SK-N-SH (cell line): ENCODE measurements at places on chromosomes 12 and 14.
A peak's percentile ranks its signal among the peaks of the same experiment; 100 is the strongest.

GRCh38 chr14:68099495-68100045 lies 280.0 kb downstream of the RAD51B start:
- DNase-seq = no peak
- H3K36me3 ChIP-seq = no peaks in the 10 kb centered on the region
- H3K4me3 ChIP-seq = no peak overlapping the region
- no peaks in the 10 kb centered on the region for H3K27me3 ChIP-seq
- H3K27ac ChIP-seq = no peak overlapping the region

DNA sequence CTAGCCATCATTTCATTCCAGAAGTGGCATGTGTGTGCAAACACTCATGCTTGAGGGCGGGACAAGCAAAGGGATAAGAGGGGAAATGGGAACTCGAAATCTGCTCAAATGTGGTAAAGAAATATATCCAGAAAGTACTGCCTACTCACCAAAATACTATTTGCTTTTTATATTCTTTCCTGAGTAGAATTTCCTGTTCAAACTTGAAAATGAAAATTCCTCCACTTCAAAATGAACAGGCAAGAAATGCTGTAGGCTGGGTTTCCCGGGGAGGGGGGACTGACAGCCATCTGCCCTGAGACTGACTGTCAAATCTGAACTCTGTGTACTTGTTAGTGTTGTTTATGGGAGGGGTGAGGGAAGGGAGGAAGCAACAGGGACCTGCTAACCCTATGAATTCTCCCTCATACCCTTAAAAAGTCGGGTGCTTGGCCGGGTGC lies 34.6 kb downstream of the NTF3 start:
- H3K27ac ChIP-seq = no peak overlapping the region
- no peak for DNase-seq
- H3K27me3 ChIP-seq = peaks cover 72% of the 10 kb centered on the region
- H3K36me3 ChIP-seq = no peaks in the 10 kb centered on the region
- no peaks in the 10 kb centered on the region for H3K4me1 ChIP-seq

DNA sequence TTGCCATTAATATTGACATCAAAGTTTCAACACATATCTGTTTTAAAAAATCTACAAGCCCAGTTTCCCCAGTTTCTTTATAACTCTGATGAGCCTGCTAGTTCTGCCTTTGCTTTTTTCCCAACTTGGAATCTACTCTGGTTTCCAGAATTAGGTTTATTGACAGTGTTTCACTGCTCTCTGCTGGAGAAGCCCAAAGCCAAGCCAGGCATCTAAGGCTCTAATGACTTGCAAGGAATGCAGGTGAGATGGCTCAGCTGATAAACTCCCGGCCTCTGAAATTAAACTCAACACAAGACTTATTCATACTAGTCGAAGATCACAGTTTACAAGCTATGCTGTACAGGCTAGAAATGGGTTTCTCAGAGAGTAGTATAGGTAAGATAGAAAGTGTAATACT lies 54.3 kb downstream of the HMGA2 start:
- peaks cover 1% of the 10 kb centered on the region; the same call in 1 of the 2 replicates for H3K36me3 ChIP-seq
- no peak overlapping the region; the same call in 1 of the 2 replicates for H3K4me3 ChIP-seq
- no peaks in the 10 kb centered on the region for H3K27me3 ChIP-seq
- H3K4me1 ChIP-seq = peaks cover 71% of the 10 kb centered on the region
- peak overlapping the region; percentile 100 for H3K27ac ChIP-seq
- no peak for DNase-seq

GRCh38 chr12:72974954-72975555 lies 702.9 kb downstream of the TRHDE start:
- no peak overlapping the region for H3K4me3 ChIP-seq
- no peak overlapping the region for H3K27ac ChIP-seq
- no peak for DNase-seq
- H3K4me1 ChIP-seq = no peaks in the 10 kb centered on the region
- H3K36me3 ChIP-seq = no peaks in the 10 kb centered on the region
- no peaks in the 10 kb centered on the region for H3K27me3 ChIP-seq

- peak; percentile 79 for DNase-seq
- no peak overlapping the region for H3K4me3 ChIP-seq
- peaks cover 14% of the 10 kb centered on the region for H3K36me3 ChIP-seq
- no peaks in the 10 kb centered on the region for H3K27me3 ChIP-seq
- H3K27ac ChIP-seq = peak overlapping the region; percentile 89
Observed at GRCh38 chr12:124395284-124395752, 100.4 kb downstream of the RFLNA start.

DNA sequence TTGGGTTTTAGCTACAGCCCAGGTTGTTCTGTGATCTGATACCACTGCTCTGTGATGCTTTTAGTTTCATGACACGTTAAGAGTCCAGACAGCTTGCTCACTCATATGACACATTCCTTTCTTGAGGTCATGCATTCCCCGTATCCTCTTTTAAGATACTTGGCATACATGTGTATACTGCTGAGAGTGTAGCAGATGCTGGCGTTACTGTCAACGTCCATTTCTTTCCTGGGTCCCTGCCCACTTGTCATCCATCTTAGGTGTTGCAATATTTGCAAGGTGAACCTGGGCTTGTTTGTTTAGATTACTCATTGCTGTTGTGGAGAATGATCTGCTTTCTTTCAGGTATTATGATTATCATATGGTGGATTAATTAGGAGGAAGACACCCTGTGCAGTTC lies 9.1 kb upstream of the EMP1 start:
- H3K4me1 ChIP-seq = peaks cover 8% of the 10 kb centered on the region; the same call in 1 of the 2 replicates
- H3K27ac ChIP-seq = no peak overlapping the region
- no peaks in the 10 kb centered on the region for H3K27me3 ChIP-seq
- H3K36me3 ChIP-seq = no peaks in the 10 kb centered on the region

- no peak overlapping the region for H3K4me3 ChIP-seq
- 0 out of 2 replicates have a peak, but pooled peaks cover 2% of the 10 kb centered on the region for H3K4me1 ChIP-seq
- H3K27ac ChIP-seq = no peak overlapping the region
Observed at GRCh38 chr12:639566-639965, 23.7 kb downstream of the NINJ2 start.

DNA sequence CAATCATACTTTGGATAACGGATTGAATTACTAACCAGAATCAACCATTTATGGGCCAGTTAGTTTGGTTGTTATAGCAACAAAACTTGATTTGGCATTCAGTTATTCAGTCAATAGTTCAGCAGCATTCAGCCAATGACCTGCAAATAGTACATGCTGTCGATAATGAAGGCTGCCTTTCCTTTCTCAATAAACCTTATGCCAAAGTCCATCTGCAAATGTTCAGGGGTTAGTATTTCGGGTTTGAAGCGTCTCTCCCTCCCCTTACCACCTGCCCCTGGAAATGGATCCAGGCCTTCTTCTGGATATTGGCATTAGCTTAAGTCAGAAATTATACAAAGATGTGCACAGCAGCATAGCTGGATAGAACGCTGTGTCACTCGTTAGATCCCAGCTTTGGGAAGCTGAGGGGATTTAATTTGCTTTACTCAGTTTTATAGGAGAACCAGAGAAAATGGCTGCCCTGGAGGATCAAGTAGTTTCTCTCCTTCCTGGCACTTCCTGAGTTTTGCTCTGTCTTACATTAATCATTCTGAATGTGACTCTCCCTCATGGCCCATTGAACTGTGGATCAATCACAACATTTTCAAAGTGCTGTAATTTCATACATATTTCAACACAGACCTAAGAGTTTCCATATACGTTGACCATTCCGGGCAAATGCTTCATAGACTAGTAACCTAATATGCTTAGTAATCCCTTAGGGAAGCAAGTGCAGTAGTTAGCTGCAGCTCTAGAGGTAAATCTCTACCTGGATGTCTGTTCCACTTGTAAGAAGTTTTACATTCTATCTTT lies 46.7 kb upstream of the PTPRR start:
- no peaks in the 10 kb centered on the region for H3K36me3 ChIP-seq
- no peaks in the 10 kb centered on the region for H3K27me3 ChIP-seq
- no peak overlapping the region for H3K27ac ChIP-seq
- H3K4me1 ChIP-seq = no peaks in the 10 kb centered on the region; the same call in 1 of the 2 replicates

- no peak overlapping the region for H3K4me3 ChIP-seq
- H3K27ac ChIP-seq = no peak overlapping the region
- H3K4me1 ChIP-seq = no peaks in the 10 kb centered on the region
- H3K36me3 ChIP-seq = no peaks in the 10 kb centered on the region
Observed at GRCh38 chr12:114895827-114896226, 211.9 kb upstream of the TBX3 start.

GRCh38 chr12:103560604-103561101 lies 26.4 kb upstream of the STAB2 start:
- H3K27ac ChIP-seq = peak overlapping the region; percentile 86
- DNase-seq = no peak
- H3K4me1 ChIP-seq = peaks cover 5% of the 10 kb centered on the region
- no peak overlapping the region for H3K4me3 ChIP-seq
- H3K27me3 ChIP-seq = no peaks in the 10 kb centered on the region

- no peaks in the 10 kb centered on the region for H3K36me3 ChIP-seq
Observed at GRCh38 chr12:73361156-73361863, 1089.1 kb downstream of the TRHDE start.

GRCh38 chr14:89134640-89135039 lies 282.4 kb downstream of the FOXN3 start:
- no peak overlapping the region for H3K4me3 ChIP-seq

GRCh38 chr12:117803001-117803400 lies 165.8 kb downstream of the KSR2 start:
- H3K27me3 ChIP-seq = no peaks in the 10 kb centered on the region
- H3K4me1 ChIP-seq = no peaks in the 10 kb centered on the region
- H3K36me3 ChIP-seq = no peaks in the 10 kb centered on the region

GRCh38 chr12:81339071-81339470 lies 261.2 kb downstream of the ACSS3 start:
- H3K27me3 ChIP-seq = no peaks in the 10 kb centered on the region
- no peaks in the 10 kb centered on the region for H3K36me3 ChIP-seq
- H3K4me1 ChIP-seq = no peaks in the 10 kb centered on the region
- H3K4me3 ChIP-seq = no peak overlapping the region

DNA sequence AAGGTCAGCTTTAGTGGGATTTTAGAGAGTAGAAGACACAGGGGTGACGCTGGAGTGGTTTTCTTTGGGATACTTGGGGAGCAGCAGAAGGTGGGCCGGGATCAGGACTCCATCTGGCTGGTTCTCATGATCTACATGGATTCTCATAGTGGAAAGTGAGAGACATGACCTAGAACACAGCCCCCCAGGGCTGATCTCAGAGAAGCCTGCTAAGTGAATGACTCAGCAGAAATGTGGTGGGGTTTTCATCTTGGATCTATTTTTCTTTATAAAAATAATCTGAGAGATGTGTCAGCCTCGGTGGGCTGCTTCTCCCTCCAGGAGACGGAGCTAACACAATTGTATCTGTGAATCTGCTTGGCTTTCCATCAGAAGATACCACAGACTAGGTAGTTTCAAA lies 484.4 kb downstream of the TMEM121 start:
- no peak overlapping the region for H3K27ac ChIP-seq
- peaks cover 24% of the 10 kb centered on the region; the same call in 1 of the 2 replicates for H3K27me3 ChIP-seq
- no peaks in the 10 kb centered on the region for H3K4me1 ChIP-seq

- no peaks in the 10 kb centered on the region for H3K27me3 ChIP-seq
- H3K36me3 ChIP-seq = no peaks in the 10 kb centered on the region
- H3K27ac ChIP-seq = no peak overlapping the region
- no peak for DNase-seq
Observed at GRCh38 chr12:107372229-107372658, 278.9 kb upstream of the CRY1 start.
